Activated T-helper 1 cell treated with anti-CD3 and anti-CD28 coated beads, Interleukin-2, amount 50 U/mL, for 16 hours (primary cell): ENCODE measurements at places on chromosomes 3 and 15.

DNA sequence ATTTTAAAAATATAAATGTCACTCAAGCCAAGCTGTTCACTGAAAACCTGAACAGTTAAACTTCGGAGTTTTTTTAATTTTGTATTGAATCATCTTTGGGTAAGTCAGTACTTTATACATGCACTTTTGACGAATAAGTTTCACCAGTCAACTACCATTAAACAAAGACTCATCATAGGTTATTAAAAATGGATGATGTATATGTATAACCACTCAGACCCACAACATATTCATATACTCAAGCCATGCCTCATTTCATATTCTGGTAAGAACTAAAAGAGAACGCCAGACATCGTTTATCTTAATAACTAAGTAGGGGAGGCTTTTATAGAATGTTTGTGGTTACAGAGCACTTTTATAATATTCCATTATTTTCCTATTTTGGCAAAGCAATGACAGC, 18.3 kb downstream of the MSL2 start:
- no peak for DNase-seq

GRCh38 chr3:193779933-193780332, 186.9 kb downstream of the OPA1 start:
- DNase-seq: no peak

DNA sequence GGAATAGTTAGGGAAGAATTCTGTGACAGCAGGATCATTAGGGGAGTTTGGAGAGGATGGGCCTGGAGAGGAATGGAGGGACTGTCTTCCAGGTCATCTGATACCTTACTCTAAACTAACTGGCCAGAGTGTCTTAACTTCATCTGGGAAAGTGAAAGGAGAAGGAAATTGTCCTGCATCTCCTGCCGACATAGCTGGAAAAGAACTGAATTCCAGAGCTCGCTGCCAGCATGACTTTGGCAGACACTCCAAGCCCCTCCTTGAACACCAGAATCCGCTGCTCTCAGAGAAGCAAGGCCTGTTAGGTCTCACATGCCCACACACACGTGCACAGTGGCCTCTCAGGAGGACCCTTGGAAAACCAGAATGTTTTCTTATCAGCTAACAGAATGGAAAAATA, 10.5 kb downstream of the ABI3BP start:
- DNase-seq: no peak

- DNase-seq: no peak
Observed at GRCh38 chr15:53208751-53209150, 418.6 kb upstream of the ONECUT1 start.

DNA sequence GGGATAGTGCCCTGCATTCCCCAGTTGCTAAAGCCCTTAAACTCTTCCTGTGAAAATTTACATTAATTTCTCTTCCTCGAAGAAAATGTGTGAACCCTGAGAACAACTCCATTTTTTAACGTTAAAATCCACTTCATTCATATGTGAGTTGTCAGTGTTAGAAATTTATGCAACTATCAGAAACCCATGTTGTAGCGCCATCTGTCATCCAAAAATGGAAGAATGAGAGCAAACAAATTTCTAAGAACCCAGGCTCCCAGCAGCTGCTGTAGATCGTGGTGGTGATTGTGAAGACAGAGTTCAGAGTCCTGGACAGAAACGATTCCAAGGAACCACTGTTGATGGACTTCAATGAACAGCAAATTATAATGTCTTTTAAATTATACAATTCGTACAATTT, 179.7 kb upstream of the NDN start:
- no peak for DNase-seq

GRCh38 chr3:128532012-128532983, 39.3 kb upstream of the GATA2 start:
- no peak for DNase-seq
